Aorta (tissue), 5 donors: ENCODE measurements at places on chromosomes 13 and 19. TPM values are rescaled to one million over a fixed set of nuclear protein-coding genes. Genes with fewer than 3 reads are reported as not detected.

SLAIN1 gene
- 3.5 TPM for polyA plus RNA-seq

SRRM5 gene
- polyA plus RNA-seq = not detected

RSPH6A gene
- polyA plus RNA-seq = not detected

SIGLEC12 gene
- 0.75 TPM for polyA plus RNA-seq

SF3A2 gene
- polyA plus RNA-seq = 64.9 TPM

FUT1 gene
- polyA plus RNA-seq = not detected

RXFP2 gene
- not detected for polyA plus RNA-seq

SETDB2 gene
- 4.7 TPM for polyA plus RNA-seq

IGSF23 gene
- 8.4 TPM for polyA plus RNA-seq

ATCAY gene
- not detected for polyA plus RNA-seq

NRTN gene
- not detected for polyA plus RNA-seq

GARIN5A gene
- polyA plus RNA-seq = not detected
